Activated T-cell treated with anti-CD3 and anti-CD28 coated beads, Interleukin-2, amount 50 U/mL, for 4 hours (primary cell): ENCODE measurements at places on chromosomes 4 and X.

GRCh38 chr4:7153711-7154110 is 38.6 kb upstream of the SORCS2 start:
- no peak for DNase-seq

GRCh38 chr4:121583396-121583795 is 113.4 kb downstream of the ANXA5 start:
- no peak for DNase-seq

DNA sequence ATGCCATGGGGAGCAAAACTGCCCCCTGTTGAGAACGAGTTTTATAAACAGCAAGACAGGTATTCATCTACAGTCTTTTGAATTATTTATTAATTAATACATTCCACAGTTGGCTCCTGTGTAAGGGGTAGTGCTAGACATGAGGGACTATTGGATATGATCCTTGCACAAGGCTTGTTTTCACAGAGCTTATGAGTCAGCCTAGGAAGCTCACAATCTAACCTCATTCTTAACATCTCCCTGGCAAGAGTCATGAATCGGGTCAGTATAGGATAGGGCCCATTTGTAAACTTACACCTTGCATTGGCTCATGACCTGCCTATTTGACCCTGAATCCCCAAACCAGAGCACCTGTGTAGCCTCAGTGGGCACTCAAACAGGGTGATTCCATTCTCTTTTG is 209.1 kb upstream of the HCCS start:
- no peak for DNase-seq

DNA sequence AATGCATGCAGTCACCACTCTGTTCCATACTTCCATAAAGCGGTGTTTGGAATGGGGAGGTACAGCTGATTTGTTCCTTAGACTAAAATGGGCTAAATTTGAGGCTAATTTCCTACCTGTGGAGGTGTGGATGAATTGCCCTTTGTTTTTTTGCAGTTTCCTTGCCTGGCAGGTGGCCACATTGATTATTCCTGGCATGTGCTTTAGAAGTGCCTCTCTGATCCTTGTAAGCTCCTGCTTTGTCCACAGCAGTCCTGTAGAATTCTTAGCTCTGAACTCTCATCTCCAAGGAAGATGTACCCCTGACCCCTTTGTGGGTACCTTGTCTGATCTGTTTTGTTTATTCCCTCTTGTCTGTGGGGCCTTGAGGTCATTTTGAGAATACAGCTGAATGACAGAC is 136.8 kb downstream of the ADGRL3 start:
- DNase-seq, result no peak

GRCh38 chr4:55964046-55964445 is 15.3 kb downstream of the CEP135 start:
- DNase-seq, result no peak

DNA sequence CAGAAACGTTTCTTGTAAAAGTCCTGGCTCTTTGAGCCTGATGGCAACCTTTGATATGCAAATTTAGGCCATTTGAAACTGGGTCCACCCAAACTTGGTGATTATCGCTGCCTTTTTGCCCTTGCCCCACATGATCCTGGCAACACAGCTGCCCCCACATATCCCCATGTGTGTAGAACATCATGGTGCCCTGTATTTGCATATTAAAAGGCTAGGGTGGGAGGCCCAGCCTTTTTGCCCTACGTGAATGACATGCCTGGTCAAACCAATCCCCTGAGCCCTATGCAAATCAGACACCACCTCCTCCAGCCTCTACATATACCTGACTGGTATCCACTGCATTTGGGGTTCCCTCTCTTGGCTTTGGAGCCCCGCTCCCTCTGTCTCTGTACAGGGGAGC is 202.4 kb downstream of the MAB21L2 start:
- DNase-seq, result no peak

GRCh38 chrX:129678614-129679195 is 23.9 kb upstream of the APLN start:
- DNase-seq, result no peak

DNA sequence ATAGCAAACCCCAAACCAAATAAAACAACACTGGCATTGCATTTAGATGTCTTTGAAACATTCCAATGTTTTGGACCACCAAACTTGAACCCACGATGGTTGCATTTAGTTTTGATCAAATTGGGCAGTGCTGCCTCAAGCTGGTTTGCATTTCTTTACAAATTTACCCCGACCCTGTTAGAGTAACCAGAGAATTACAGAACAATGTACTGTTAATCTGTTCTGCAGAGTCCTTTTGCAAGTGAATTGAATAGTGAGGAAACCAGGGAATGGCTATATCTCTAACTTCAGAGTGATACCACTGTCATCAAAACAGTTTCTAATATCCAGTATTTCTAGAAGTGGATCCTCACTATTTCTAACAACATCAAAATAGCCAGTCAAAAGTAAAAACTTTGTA is 49.5 kb upstream of the GYPA start:
- DNase-seq, result no peak

GRCh38 chrX:103839404-103839803 is 7.3 kb upstream of the RAB9B start:
- no peak for DNase-seq

- no peak for DNase-seq
Measured at GRCh38 chr4:85728464-85728863, 253.5 kb downstream of the ARHGAP24 start.

- no peak for DNase-seq
Measured at GRCh38 chrX:20354505-20354904, 87.8 kb upstream of the RPS6KA3 start.

DNA sequence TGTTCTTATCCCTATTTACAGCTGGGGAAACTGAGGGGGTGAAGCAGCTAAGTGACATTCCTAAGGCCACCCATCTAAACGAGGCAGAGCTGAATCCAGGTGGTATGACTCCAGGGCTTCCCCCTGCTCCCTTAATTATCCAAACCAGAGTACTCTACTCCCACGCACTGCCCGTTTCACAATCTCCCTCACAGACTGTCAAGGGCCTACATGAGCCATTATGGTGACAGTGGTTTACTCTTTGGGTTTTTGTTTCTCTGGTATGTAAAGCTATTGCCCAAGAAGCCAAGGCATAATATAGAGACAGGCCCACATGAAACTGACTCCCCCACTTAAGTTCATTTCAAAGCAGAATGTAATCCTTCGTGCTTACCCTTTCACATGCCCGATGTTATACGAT is 95.1 kb downstream of the NHS start:
- no peak for DNase-seq

DNA sequence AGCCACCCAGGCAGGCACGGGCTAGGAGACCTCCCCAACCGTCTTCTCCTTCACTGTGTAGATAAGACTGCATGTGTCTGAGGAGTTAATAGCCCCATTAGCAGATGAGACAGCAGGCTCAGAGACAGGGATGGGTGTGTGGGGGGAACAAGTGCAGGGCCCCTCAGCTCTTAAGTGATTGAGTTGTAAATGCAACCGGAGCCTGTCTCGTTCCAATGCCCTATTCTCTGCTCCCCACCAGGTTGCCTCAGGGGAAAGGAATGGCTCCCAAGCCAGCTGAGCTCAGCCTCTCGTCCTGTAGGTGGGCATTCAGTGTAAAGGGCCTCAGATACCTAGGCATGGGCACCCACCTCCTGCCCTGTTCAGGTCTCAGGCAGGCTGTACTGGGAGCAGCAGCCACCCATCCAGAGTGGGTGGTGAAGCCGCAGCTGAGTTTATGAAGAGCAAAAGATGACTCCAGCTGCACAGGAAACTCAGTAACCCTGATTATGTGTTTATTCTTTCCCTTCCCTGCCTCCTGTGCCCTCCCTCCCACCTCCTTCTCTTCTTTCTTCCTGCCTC is 87.3 kb downstream of the PJA1 start:
- DNase-seq, result no peak

GRCh38 chr4:162952232-162952631 is 214.5 kb downstream of the NAF1 start:
- no peak for DNase-seq

DNA sequence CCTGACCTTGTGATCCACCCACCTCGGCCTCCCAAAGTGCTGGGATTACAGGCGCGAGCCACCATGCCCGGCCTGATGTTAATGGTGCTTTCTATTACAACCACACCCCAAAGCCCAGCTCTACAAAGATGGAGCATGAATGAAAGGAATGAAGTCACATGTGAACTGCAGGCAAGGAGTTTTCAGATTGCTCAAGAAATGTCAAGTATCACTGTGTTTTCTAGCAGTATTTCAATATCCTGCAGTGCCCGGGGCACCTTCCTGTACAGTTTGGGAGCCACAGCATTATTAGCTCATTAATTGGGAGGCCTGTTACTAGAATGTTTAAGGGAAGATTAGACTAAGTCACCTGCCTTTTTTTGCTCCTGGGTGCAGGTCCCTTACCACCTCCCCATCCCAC is 40.1 kb downstream of the PRIMPOL start:
- DNase-seq, result no peak

GRCh38 chr4:72094059-72094797 is 62.4 kb downstream of the NPFFR2 start:
- no peak for DNase-seq

DNA sequence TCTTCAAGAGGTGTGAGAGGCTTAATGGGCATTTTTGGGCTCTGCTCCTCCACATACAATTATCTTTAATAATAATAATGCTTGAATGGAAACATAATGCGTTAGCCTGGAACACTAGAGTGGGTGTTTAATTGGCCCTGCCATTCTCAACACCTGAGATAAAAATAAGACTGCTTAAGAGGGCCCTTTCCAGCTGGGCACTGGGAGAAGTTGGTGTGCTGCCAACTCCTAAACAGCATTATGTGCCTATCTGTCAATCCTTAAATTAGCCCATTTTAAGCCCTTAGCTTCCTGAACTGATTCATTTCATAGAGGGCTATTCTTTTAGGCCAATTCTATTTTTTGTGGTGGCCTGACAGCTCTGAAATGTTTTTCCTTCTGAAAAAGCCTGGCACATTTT is 211.1 kb upstream of the ZIC3 start:
- DNase-seq, result no peak

- no peak for DNase-seq
Measured at GRCh38 chr4:119038116-119038841, 97.4 kb upstream of the MYOZ2 start.

- DNase-seq, result no peak
Measured at GRCh38 chr4:184420881-184421416, 53.4 kb downstream of the IRF2 start.

GRCh38 chr4:7902101-7902553 is 37.5 kb downstream of the AFAP1 start:
- no peak for DNase-seq

DNA sequence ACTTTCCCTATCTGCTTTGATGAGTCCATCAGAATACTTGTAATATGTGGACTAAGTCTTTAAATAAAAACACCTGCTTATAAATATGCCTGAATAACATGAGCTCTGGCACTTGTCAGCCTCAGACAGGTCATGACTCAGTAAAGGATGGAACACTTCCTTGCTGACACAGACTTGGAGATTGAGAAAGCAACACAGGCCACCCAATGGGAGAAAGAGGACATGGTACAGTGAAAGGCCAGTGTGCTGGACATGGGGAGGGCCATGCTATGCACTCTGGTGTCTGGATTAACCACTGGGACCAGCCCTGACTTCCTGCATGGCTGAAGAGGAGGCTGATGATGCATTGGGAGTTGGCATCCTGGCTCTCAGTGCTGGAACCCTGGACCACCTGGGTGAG is 149.5 kb downstream of the DHRSX start:
- no peak for DNase-seq

GRCh38 chr4:142043509-142043908 is 407.1 kb downstream of the IL15 start:
- no peak for DNase-seq

DNA sequence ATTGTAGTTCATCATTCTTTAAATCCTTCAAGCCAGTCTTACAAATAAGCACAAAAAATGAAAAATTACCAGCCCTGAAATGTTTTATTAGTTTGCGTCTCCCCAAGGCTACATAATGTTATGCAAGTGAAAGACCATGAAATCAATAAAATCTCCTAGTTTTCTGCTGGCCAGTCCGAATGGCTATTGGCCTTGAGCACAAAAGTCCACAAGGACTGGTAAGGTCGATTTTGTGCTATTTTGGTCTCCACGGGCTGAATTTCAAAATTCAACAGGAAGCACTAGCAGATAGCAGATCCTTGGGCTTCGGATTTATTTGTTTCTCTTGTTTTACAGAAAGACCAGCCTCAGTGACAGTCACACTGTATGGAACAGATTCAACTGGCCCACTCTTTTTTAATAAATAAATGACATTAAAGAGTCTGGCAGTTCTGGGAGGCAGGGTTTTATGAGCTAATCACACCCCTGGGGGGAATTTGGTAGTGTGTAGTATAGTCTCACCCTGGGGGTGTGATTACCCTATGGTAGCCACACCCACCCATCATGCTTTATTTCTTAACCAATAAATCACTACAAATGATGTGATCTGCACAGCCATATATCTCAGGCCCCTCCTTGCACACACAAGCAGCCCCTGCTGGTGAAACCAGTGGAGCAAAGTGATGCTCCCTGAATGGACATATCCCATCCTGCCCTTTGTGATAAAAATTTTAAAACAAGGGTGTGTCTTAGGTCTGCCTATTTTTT is 51.1 kb upstream of the TMEM33 start:
- DNase-seq, result no peak

GRCh38 chr4:40850496-40850895 is 100.7 kb downstream of the NSUN7 start:
- no peak for DNase-seq
